ENCODE measurements at places on chromosomes 3 and 15. TPM values are rescaled to one million over a fixed set of nuclear protein-coding genes. Genes with fewer than 3 reads are reported as not detected.

HLTF gene
- 24.6 TPM for total RNA-seq

TIMP4 gene
- total RNA-seq, result 60.1 TPM

GRCh38 chr15:77563623-77564156 is 69.0 kb downstream of the LINGO1 start:
- DNase-seq, result no peak
- no peaks in the 10 kb centered on the region for H3K36me3 ChIP-seq
- no peaks in the 10 kb centered on the region for H3K27me3 ChIP-seq
- H3K4me3 ChIP-seq, result no peak overlapping the region
- H3K4me1 ChIP-seq, result no peaks in the 10 kb centered on the region
- no peak overlapping the region for H3K27ac ChIP-seq

- DNase-seq, result no peak
- H3K36me3 ChIP-seq, result no peaks in the 10 kb centered on the region
- H3K27me3 ChIP-seq, result no peaks in the 10 kb centered on the region
- H3K27ac ChIP-seq, result no peak overlapping the region
These were observed 102.0 kb downstream of the FAM43A start for GRCh38 chr3:194787650-194788049.

GRCh38 chr3:31960793-31961431 is 20.1 kb downstream of the OSBPL10 start:
- no peak overlapping the region for H3K4me3 ChIP-seq
- no peak for DNase-seq
- H3K4me1 ChIP-seq, result peaks cover 9% of the 10 kb centered on the region
- H3K27me3 ChIP-seq, result no peaks in the 10 kb centered on the region
- peak overlapping the region; percentile 77 for H3K27ac ChIP-seq
- H3K36me3 ChIP-seq, result no peaks in the 10 kb centered on the region

DNA sequence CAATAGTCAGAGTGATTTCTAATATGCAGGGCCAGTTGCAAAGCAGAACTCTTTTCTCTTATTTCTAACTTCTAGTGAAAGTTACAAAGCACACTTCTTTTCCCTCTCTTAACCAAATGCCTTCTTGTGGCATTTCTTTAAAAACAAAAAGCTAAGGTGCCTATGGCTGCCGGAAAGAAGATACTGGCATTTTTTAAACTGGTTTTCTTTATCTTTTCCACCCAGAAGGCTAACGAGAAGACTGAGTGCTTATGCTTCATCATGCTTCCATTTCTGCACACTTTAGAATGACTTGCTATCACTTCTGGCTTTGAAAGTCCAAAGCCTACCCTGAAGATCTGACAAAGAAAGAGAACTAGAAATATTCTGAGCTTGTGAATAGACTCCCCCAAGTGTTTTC is 141.3 kb downstream of the P2RY1 start:
- no peaks in the 10 kb centered on the region for H3K4me1 ChIP-seq
- H3K36me3 ChIP-seq, result no peaks in the 10 kb centered on the region
- no peak overlapping the region for H3K27ac ChIP-seq
- no peak overlapping the region for H3K4me3 ChIP-seq
- no peak for DNase-seq

TNFSF10 gene
- 16.5 TPM for total RNA-seq

DNA sequence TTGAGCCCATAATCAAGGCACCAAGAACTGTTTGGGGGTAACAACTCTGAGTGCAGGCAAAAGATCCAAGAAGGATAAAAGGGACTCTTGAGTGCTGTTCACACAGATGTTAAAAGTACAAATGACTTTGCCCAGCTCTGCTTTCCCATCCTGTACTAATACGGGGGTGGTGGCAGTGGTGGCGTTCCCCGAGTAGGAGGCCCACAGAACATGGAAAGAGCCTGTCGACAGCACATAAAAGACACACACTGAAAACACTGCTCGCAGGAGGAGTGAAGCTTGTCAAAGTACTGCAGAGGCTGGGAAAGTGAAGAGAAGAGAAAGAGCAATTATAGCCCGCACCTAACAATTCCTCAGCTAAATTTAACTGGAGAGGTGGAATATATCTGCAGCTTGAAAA is 40.9 kb downstream of the HACD2 start:
- no peaks in the 10 kb centered on the region for H3K4me1 ChIP-seq
- H3K27me3 ChIP-seq, result no peaks in the 10 kb centered on the region
- no peak overlapping the region for H3K27ac ChIP-seq
- no peaks in the 10 kb centered on the region for H3K36me3 ChIP-seq
- DNase-seq, result no peak

PLS1 gene
- total RNA-seq, result 1.0 TPM

DNA sequence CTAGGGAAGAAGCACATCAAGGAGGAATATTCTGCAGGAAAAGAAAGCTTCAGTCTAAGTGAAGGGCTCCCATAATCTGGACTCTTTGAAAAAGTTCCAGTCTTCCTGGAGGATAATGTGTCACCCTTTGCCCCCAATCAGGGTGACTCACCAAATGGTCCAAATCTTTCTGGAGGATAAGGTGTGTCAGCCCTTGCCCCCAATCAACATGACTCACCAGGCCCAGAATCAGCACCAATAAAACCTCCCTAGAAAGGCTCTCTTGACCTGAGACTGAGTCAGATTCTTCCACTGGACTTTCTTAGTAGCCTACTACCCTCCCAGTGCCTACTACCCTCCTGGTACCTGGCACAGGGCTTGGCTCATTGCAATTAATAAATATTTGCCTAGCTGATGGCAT is 9.5 kb upstream of the ARL14 start:
- H3K4me1 ChIP-seq, result no peaks in the 10 kb centered on the region
- no peak overlapping the region for H3K4me3 ChIP-seq
- DNase-seq, result no peak
- H3K36me3 ChIP-seq, result no peaks in the 10 kb centered on the region
- no peak overlapping the region for H3K27ac ChIP-seq

DNA sequence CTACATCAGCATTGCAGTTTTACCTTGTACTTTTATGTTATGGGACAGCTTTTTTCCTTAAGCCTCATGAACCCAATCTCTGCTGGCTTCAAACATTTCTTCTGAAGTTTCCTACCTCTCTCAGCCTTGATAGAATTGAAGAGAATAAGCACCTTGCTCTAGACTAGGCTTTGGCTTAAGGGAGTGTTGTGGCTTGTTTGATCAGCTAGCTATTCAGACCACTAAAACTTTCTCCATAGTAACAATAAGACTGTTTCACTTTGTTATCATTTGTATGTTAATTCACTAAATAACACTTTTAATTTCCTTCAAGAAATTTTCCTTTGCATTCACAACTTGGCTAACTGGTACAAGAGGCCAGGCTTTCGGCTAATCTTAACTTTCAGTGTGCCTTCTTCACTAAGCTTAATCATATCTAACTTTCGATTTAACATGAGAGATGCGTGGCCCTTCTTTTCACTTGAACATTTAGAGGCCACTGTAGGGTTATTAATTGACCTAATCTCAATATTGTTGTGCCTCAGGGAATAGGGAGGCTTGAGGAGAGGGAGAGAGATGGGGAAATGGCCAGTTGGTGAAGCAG is 8.1 kb upstream of the TIGIT start:
- H3K27me3 ChIP-seq, result no peaks in the 10 kb centered on the region
- no peak for DNase-seq
- H3K36me3 ChIP-seq, result no peaks in the 10 kb centered on the region
- H3K4me1 ChIP-seq, result no peaks in the 10 kb centered on the region

IQCH gene
- total RNA-seq, result 3.4 TPM

ZNF660 gene
- 8.1 TPM for total RNA-seq

GRCh38 chr3:164452707-164453106 is 625.6 kb downstream of the SI start:
- no peaks in the 10 kb centered on the region for H3K36me3 ChIP-seq
- H3K4me3 ChIP-seq, result no peak overlapping the region
- H3K27me3 ChIP-seq, result no peaks in the 10 kb centered on the region

DNA sequence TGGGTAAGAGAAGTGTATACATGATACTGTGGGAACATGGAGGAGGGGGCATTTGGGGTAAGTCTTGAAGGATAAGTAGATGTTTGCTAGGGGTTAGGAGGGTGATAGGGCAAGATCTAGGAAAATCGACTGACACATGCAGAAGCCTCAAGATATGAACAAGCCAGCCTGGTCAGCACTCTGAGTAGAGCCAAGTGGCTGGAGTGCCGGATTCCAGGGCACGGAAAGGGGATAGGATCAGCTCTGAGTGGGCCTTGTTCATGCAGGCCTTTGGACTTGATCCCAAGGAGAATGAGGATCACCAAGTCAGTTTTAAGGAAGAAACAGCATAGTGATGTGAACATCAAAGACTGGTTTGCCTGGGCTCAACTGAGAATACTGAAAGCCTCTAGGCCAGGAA is 24.3 kb upstream of the MANF start:
- H3K27me3 ChIP-seq, result no peaks in the 10 kb centered on the region
- H3K4me1 ChIP-seq, result no peaks in the 10 kb centered on the region
- H3K27ac ChIP-seq, result no peak overlapping the region
- no peaks in the 10 kb centered on the region for H3K36me3 ChIP-seq
- no peak overlapping the region for H3K4me3 ChIP-seq
- DNase-seq, result no peak

- H3K27ac ChIP-seq, result no peak overlapping the region
- no peak overlapping the region for H3K4me3 ChIP-seq
- H3K36me3 ChIP-seq, result peaks cover 8% of the 10 kb centered on the region
- H3K4me1 ChIP-seq, result no peaks in the 10 kb centered on the region
These were observed 15.4 kb downstream of the FEM1B start for GRCh38 chr15:68292967-68293366.

DNA sequence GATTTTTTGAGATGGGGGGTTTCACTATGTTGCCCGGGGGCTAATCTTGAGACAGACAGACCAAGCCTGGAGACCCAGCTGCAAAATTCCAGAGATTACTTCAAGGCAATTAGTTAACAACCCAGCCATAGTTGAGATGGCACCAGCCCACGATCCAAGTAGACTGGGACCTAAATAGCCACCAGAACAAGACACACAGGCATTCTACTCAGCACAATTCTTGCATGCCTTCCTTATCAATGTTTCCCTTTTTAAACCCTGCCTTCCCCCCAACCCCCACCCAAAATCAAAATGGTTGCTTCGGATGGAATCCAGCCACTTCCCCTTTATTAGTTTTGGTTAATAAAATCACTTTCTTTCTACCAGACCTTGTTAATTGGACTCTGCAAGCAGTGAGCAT is 28.6 kb downstream of the FAM240A start:
- no peak overlapping the region for H3K4me3 ChIP-seq
- H3K27ac ChIP-seq, result no peak overlapping the region
- no peaks in the 10 kb centered on the region for H3K27me3 ChIP-seq
- no peaks in the 10 kb centered on the region for H3K4me1 ChIP-seq
- H3K36me3 ChIP-seq, result no peaks in the 10 kb centered on the region

DNA sequence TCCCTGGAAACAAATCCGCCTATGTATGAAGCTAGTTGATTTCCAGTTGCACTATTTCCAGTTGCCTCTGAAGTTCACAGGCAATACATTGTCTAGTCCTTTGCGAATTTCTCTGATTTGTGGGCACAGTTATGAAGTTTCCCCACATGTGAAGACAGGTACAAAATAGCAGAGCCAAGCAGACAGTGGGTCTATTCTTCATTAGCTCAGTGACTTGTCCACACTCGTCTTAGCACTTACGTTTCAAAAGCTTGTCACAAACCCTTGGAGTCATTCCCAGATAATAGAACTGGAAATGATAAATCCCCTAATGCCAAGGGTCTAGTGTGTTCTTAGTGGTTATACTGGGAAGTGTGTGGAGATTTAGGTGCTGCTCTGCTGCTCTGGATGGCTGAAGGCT is 14.5 kb downstream of the SRPRB start:
- DNase-seq, result no peak
- no peaks in the 10 kb centered on the region for H3K4me1 ChIP-seq
- H3K27ac ChIP-seq, result no peak overlapping the region

DNA sequence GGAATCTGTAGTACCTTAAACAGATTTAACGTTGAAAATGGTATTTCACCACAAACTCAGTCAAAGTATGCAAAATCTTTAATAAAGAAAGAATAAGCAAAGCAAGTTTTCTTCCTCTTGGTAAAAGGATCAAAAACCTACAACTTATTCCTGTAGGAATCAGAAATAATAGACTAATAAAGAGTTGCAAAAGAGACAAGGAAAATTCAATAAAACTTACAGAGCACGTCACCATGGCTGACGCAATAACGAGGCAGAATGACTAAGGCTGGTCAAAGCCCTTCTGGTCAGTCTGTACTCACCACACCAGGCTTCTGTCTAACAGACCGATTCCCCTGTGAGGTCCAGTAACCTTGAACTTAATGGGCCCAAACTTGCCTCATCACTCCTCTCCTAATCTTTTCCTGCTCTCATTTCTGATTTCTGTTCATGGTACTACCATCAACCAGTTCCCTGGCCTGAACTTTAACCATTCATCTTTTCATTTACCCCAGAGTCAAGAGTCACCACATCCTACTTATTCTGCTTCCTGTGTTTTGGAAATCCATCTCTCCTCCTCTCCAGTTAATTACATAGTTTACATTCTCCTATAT is 5.0 kb downstream of the MASP1 start:
- no peak overlapping the region for H3K27ac ChIP-seq
- H3K27me3 ChIP-seq, result no peaks in the 10 kb centered on the region
- H3K4me1 ChIP-seq, result peaks cover 9% of the 10 kb centered on the region
- H3K36me3 ChIP-seq, result no peaks in the 10 kb centered on the region
- no peak for DNase-seq

CADM2 gene
- 1.3 TPM for total RNA-seq

MRAS gene
- 46.3 TPM for total RNA-seq

- no peak for DNase-seq
- H3K27ac ChIP-seq, result peak overlapping the region; percentile 50
- H3K4me1 ChIP-seq, result peaks cover 4% of the 10 kb centered on the region
- no peak overlapping the region for H3K4me3 ChIP-seq
- H3K27me3 ChIP-seq, result no peaks in the 10 kb centered on the region
These were observed 165.3 kb upstream of the TBL1XR1 start for GRCh38 chr3:177362626-177363025.

HYAL1 gene
- 6.9 TPM for total RNA-seq
